ENCODE measurements at places on chromosomes 12 and 14.

DNA sequence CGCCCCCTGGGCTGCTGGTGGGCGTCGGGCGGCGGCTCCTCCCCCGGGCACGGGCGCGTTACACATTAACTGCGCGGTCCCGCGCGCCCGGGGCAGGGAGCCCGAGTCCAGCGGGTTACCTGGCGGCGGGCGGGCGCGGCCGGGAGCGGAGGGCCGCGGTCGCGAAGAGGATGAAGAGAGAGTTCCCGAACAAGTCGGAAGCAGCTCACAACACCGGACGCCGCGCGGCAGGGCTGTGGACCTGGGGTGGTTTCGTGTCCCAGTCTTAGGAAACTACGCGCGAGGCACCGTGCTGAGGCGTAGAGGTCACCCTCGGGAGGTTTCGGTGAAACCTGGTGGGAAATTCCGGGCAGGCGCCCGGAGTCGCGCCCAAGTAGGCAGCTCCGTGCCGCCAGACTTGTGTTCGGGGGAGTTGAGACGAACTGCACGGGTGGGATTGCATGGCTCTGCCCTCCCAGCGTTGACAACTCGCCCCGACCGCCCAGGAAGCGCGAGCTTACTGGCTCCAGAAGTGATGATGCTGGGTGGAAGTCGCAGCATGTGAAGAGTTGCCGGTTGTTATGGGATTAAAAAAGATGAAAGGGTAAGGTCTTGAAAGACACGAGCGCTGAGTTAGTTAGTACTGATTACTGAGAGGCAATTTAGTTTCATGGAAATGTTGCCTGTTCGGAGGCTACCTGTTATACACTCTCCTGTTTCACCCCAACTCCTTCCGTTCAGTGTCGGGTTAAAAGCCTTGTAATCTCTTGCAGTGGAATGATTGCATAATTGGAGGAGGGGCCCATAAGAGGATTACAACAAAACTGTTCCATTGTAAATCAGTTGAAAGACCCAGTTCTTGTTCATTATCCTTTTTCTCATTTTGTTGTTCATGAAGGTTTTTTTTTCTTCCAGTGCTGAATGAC, 879 bp downstream of the RAB3IP start:
- DNase-seq: peak; percentile 15

DNA sequence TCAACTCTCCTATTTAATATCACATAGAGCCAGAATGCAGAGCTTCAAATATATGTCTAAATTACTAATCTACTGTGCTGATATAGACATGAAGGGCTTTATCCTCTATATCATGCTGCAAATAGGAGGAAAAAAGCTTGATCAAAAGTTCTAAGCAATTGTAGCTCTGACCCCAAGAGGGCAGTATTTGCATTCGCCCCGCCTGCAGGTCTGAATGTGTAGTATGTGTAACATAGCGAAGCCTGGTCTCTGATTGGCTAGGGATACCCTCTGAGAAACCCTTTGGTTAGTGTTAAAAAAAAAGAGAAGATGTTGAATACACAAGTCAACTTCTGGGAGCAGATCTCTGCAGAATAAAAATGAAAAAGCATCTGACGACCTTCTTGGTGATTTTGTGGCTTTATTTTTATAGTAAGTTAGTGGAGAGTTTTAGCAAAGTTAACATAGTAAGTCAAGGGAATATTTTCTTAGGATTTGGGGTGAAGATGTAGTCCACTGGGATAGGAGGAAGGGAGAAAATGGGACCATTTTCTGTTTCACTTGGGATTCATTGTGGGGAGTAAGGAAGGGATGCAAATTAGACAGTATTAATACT, 151.6 kb upstream of the OR4E1 start:
- DNase-seq: peak; percentile 32

GRCh38 chr14:100727086-100727872, 587 bp downstream of the DLK1 start:
- DNase-seq: no peak

GRCh38 chr12:31928246-31929026, 30.8 kb upstream of the RESF1 start:
- peak; percentile 12 for DNase-seq

DNA sequence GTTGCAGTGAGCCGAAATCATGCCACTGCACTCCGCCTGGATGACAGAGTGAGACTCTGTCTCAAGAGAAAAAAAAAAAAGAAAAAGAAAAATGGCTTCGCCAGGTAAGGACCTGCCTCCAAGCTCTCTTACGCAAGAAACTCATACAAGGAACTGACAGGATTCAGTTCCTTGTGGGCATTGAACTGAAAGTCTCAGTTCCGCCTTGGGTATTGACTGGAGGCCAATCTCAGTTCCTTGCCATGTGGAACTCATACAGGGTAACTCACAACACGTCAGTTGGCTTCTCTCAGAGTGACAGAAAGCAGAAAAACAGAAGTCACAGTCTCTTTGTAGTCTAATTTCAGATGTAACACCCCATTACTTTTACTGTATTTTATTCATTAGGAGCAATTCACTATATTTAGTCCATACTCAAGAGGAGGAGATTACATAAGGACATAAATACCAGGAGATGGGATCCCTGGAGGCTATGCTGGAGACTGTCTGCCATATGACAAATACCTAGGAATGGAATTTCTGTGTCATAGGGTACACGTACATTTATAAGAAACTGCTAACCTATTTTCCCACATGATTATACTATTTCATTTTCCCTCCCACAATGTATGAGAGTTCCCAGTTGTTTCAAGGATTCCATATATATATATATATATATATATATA, 11.4 kb upstream of the NOPCHAP1 start:
- DNase-seq: no peak

GRCh38 chr12:1488908-1489381, 105.4 kb downstream of the FBXL14 start:
- DNase-seq: no peak

DNA sequence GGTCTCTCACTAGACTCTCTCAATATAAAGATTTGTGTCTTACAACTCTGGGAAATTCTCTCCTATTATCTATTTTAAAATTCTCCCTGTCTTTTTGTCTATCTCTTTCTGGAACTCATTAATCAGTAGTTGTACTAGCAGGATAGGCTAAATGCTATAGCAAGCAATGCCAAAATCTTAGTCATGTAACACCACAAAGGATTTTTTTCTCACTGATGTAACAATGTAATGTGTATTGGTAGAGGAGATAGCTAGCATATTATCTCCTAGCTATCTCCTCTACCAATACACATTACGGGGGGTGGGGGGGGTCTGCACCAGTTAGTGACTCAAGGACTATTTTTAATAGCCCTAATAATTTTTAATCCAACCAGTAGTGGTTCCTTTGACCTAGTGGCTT, 225.4 kb downstream of the KLHL28 start:
- no peak for DNase-seq

- no peak for DNase-seq
These were observed 8.8 kb downstream of the RASSF3 start for GRCh38 chr12:64618953-64619590.

DNA sequence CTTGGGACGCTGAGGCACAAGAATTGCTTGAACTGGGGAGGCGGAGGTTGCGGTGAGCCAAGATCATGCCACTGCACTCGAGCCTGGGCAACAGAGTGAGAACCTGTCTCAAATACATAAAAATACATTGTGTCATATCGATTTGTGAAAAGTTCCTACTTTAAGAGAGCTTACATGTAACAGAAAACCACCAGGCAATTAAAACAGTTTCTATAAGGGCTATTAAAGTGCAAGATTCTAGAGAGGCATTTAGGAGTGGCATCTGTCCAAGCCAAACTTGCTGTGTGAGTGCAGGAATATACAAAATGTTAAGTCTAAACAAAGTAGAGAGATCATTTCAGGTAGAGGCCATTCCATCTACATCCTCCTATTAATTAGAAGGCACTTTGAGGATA, 1.7 kb upstream of the NEK9 start:
- no peak for DNase-seq

DNA sequence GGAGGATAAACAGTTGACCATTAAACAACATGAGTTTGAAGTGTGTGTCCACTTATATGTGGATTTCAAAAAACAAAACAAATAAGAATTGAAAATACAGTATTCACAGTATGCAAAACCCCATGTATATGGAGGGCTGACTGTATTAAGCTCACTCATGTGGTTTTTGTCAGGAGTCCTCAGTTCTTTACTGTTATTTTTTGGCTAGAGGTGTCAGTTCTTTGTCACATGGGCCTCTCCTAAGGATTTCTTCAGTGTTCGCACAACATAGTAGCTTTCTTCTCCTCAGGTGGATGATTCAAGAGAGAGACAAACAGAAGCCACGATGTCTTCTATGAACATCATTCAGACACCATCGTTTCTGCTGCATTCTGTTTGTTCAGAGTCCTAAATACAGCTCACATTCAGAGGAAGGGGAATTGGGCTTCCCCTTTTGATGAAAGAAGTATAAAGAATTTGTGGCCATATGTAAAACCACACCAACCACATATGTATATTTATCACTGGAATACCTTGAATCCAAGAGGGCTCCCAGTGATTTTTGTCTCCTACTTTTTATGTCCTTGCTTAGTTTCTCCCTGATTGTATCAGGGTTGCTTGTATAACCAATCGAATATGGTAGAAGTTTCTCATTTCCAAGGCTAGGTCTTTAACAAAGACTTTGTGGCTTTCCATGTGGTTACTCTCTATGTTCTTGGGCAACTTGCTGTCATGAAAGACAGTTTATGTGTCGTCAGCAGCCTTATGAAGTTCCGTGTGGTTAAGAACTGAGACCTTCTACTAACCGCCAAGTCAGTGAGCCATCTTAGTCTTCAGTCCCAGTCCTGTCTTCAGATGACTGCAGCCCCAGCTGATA, 18.9 kb downstream of the MNAT1 start:
- peak; percentile 44 for DNase-seq

GRCh38 chr12:120851944-120852343, 52.2 kb downstream of the SPPL3 start:
- no peak for DNase-seq

GRCh38 chr14:102805371-102805891, 28.2 kb downstream of the TRAF3 start:
- DNase-seq: no peak

DNA sequence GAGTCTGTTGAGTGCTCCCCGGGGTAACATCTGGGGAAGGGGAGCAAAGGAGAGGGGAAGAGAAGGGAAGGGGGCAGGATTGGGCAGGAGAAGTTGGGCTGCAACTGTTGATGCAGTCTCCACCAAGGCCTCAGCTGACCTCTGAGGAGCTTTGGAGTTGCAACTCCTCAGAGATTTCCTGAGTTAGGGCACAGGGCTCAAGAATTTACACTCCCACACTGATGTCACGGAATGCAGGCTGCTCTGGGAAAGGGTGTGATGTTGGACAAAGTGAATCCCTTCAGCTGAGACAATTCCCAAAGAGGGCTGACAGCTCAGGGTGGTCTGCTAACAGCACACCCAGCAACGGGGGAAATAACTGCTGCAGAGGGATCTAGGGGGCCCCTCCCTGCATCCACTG, 295.6 kb downstream of the PCNX1 start:
- no peak for DNase-seq

- no peak for DNase-seq
These were observed 5.6 kb upstream of the MYH7 start for GRCh38 chr14:23441076-23441475.

GRCh38 chr12:107092669-107093416, 506 bp downstream of the CRY1 start:
- peak; percentile 60 for DNase-seq

DNA sequence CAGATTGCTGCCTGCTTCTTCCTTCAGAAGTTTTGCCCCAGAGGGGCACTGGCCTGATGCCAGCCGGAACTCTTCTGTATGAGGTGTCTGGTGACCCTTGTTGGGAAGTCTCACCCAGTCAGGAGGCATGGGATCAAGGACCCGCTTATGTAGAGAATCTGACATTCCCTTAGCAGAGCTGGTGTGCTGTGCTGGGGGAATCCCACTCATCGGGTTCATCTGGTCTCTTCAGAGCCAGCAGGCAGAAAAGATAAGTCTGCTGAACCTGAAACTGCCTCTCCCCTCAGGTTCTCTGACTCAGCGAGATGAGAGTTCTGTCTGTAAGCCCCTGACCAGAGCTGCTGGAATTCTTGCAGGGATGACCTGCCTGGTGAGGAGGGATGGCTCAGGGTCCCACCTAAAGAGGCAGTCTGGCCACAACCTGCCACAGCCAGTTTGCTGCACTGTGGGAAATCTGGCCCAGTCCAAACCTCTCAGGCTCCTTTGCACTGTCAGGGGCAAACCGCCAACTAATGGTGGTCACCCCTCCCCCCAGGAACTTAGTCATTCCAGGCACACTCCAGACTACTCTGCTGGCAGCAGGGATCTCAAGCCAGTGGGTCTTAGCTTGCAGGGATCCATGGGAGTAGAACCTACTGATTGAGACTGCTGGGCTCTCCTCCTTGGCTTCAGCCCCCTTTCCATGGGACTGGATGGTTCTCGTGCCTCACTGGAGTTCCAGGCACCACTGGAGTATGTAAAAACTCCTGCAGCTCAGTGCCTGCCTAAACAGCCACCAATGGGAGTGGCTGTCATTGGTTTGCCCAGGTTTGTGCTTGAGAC, 4.1 kb downstream of the CLEC2D start:
- DNase-seq: peak; percentile 57

- no peak for DNase-seq
These were observed 107.4 kb upstream of the FOXN3 start for GRCh38 chr14:89524412-89524811.

DNA sequence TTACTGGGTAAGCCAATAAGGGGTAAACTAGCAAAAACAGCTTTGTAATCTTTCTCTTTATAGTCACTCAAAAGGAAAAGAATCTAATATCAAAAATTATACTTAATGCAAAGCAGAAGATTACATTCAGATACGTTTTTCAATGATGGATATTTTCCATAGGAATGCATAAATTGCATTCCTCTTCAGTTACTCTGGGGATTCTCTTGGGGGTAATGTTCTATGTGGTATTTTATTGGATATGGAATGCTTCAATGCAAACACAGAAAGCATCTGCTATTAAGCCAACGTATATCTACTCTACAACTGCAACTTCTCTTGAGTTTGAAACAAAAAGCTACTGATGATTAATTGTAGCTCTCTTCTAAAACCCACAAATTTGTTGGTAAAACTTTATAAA, 106.0 kb downstream of the SLC41A2 start:
- no peak for DNase-seq

DNA sequence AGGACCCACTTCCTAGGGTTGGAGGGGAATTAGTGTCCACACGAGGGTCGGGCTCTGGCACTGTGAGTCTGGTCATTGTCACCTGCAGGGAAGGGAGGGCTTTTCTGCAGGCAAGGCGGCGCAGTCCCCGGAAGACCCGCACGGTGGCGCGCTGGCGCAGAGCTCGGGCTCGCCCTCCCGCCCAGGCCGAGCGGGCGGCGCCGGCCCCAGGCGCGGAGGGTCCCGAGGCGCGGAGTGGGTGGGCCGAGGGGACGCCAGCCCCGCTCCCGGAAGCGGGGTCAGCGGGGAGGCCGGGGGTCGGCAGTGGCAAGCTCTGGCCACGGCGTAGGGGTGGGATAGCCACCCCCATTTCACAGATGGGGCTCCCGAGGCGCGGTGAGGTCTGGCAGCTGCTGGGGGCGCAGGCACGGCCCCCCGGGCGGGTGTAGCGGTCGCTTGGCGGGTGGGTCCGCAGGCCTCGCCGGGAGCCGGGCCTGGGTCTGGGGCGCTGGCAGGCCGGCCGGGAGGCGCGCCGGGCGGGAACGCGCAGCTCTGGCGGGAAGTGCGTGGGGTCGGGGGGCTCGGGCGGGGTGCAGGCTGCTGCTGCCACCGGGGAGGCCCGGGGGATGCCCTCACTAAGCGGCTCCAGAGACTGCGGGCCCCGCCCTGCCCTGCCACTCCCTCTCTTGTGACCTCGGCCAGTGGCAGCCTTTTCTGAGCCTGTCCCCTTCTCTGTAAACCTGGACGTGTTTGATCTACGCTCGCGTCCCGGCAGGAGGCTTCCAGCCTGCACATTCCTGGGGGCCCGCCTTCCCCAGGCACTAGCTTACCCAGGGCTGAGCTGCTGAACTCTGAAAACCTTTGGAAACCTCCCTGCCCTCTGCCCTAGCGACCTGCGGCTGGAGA, 46.1 kb downstream of the CYP46A1 start:
- peak; percentile 40 for DNase-seq
